ENCODE measurements at places on chromosomes 3 and 15.

- DNase-seq, result no peak
Measured at GRCh38 chr15:99895189-99895955, 162.1 kb upstream of the LYSMD4 start.

DNA sequence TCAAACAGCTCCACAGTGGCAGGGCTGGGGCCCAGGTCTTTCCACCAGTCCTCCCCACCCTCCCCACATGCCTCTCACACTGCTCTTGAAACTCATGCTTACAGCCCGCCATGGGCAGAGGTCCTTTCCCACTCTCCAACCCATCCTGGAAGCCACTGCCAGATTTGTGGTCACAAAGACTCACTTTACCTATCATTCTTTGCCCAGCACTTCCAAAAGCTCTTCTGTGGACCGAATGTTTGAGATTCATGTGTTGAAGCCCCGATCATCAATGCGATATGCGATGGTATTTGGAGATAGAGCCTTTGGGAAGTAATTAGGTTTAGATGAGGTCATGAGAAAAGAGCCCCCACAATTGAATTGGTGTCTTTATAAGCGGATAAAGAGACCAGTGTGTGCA is 247.8 kb downstream of the VPS13C start:
- DNase-seq, result no peak

DNA sequence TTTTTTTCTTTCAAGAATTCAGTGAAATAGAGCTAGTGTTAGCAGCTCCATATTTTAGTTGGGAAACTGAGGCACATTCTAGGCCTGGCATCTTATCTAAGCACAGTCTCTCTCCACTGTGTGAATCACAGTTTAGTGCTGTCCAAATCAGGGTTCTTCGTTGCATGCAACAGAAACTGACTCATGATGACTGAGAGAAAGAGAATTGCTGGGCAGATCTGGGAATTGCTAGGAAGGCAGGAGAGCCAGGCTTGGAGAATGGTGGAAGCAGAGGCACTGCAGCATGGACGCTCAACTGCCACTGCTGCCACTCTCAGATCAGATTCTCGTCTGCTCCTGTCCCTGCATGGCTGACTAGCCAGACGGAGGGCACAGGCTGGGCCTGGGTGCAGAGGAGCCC is 40.7 kb upstream of the CHST2 start:
- DNase-seq, result no peak

GRCh38 chr3:173301647-173302046 is 95.9 kb upstream of the NLGN1 start:
- DNase-seq, result no peak

GRCh38 chr3:96863129-96863740 is 48.8 kb downstream of the EPHA6 start:
- DNase-seq, result no peak

DNA sequence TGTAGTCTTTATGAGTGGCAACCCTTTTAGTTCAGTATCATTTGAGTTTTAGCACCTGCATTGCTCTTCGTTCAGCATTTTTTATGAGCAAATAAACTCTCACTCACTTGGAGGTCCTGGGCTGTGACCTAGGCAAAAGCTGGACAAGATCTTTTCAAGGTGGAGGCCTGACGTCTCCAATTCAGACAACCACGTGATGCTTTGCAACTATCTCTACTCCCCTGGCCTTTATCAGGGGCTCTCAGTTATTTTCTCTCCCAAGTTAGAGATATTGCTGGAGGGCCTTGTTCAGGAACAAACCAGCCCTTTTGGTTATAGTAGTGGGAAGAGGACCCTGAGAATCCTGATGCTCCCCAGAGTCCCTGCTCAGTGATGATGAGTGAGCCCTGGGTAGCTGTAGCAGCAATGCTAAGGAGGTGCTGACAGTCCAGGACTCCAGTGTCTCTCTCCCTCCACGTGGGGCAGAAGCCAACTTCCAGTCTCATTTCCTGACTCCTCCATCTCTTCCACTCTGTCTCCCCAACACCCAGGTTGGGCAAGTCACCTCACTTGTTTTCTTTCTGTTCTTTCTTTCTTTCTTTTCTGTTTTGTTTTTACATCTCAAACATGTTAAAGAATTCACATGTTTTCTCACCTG is 30.4 kb downstream of the HAPLN3 start:
- no peak for DNase-seq

DNA sequence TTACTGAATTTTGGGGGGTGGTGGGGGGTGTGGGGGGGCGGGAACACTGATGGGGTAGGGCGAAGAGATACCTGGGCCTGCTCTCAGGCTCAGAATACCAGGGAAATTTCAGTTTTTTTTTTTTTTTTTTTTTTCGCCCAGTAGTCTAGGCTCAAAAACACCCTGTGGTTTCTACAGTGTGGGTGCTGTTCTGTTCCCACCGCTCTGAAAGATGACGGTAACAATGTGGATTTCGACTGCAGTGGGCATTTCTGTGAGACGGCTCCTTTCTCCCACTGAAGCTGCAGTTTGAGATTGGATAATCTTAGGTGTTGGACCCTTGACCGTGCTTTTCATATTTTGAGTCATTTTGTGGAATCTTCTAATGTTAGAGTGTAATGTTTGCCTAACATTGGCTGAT is 143.8 kb upstream of the RGMA start:
- DNase-seq, result no peak

GRCh38 chr3:141710888-141711616 is 27.0 kb upstream of the RNF7 start:
- DNase-seq, result no peak
